ENCODE measurements at places on chromosomes 5 and 9.

DNA sequence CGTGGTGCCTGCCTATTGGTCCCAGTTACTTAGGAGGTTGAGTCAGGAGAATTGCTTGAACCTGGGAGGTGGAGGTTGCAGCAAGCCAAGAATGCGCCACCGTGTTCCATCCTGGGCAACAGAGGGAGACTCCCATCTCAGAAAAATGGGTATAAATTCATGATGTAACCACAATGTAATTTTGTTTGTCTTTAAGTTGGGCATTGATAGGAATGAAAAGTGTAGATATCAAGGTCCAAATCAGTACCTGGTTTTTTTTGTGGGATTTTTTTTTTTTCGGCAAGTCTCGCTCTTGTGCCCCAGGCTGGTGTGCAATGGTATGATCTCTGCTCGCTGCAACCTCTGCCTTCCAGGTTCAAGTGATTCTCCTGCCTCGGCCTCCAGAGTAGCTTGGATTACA is 7.4 kb downstream of the NPM1 start:
- DNase-seq, result no peak

DNA sequence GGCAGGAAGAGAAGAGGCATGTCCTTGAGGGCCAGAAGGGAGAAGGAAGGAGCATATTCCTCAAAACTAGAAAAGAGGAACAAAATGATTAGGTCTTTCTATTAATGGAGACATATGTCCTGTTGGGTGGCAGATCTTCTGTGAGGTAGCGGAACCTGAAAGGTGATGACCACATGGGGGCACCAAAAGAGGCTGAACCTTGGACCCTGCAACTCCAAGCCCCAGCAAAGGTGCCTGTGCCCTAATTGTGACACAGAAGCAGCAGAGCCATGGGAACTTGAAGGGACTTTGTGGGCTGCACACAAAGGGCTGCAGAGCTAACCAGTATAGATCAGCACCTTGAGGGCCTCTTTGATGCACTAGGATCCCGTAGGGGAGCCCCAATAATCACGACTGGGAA is 158.0 kb downstream of the BAAT start:
- DNase-seq, result no peak

DNA sequence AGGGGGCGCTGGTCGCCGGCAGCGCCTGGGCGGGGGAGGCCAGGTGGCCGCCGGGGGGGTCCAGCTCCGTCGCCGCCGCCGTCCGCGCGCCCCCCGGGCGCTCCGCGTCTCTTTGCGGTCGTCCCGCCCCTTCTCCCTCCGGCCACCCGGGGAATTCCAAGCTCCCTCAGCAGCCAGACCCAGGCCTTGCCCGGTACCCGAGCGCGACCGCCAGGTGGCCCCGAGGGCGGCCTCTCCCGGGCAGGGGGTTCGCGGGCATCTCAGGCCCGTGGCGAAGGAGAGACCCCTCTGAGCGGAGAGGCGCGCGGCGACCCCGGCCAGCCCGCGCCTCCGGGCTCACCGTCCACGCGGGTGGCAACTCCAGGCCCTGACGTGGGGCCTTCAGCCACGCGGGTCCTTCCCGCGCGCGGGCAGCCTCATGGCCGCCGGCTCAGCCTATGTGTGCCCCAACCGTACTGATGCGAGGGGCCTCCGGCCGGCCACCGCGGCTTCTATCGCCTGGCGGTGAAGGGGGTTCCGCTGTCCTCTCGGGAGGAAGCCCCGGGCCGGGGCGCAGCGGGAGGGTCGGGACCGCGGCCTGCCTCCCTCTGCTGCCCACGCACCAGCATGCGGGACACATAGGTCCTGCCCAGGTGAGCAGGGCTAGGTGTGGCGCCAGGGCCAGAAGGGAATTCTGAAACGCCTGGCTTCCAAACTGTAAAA is 529 bp upstream of the NRARP start:
- no peak for DNase-seq

DNA sequence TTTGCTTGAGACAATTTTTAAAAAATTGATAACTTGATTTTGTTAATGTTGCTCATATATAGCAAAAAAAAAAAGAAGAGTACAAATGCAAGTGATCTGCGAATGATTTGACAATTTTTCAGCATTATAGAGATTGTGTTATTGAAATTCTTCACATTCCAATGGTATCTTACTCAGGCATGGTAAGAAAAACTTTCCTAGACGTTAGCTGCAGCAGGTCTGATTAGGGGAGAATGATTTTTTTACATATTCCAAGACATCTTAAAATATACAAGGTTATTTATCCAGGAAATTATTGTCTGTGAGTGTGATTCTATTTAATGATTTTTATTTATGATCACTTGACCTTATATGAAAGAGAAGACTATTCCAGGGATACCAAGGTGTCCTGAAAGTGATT is 361.9 kb downstream of the MAT2B start:
- DNase-seq, result no peak

GRCh38 chr9:134268747-134269146 is 57.5 kb upstream of the RXRA start:
- DNase-seq, result no peak

DNA sequence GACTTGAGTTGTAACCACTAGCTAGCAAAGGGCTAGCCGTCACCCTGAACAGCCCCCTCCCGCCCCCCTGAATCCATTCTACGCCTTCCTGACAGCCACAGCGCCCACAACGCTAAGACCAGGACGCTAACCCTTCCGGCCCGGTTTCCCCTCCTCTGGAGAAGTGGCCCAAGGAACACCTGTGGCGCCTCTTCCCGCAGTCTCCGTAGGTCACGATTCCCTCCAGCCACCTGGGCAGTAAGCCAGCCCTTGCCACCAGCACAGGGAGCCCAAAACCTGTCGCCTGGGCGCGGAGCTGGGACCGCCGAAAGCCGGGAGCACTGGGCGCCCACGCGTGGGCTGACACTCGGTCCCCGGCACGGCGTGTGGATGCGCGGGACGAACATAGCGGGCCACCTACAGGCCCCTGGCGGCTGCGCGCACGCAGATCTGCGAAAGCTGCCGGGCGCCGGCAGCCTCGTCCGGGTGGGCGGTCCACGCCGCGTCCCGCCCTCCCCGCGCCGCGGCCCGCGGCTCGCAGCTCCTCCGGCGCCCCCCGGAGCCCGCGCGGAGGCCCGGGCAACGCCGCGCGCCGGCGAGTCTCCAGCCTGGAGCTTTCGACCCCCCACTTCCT is 596 bp downstream of the IRF1 start:
- DNase-seq, result peak; percentile 51

GRCh38 chr5:66307647-66308241 is 163.6 kb downstream of the SREK1 start:
- no peak for DNase-seq

- DNase-seq, result no peak
These were observed 397.6 kb upstream of the IRX1 start for GRCh38 chr5:3198074-3198449.

DNA sequence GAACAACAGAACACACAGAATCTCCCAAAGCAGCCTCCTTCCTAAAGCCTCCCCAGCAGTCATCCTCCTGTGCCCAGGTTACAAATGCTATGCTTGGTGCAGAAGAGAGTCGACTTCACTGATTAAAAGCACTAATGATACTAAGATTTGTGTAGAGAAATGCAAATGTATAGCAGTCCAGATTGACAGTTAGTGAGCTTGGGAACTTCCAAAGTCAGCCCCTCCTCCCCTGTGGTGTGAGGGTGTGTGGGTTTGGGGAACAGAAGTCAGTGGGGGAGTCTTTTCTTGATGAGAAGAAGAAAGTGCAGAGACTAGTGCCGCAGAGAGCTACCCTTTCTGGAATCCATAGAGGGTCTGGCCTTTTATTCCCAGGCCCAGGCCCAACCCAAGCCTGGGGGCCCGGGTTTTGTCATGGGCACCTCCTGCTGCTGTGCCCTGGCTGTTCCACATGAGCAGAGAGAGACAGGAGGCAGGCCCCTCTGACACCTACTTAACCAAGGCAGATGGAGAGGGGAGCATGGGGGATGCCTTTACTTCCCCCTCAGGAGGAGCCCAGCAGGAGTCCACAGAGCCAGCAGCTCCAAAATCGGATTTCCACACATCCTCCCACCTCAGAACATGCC is 173.3 kb downstream of the DENND1A start:
- DNase-seq, result no peak

GRCh38 chr9:127846443-127847177 is 7.8 kb downstream of the ENG start:
- no peak for DNase-seq

DNA sequence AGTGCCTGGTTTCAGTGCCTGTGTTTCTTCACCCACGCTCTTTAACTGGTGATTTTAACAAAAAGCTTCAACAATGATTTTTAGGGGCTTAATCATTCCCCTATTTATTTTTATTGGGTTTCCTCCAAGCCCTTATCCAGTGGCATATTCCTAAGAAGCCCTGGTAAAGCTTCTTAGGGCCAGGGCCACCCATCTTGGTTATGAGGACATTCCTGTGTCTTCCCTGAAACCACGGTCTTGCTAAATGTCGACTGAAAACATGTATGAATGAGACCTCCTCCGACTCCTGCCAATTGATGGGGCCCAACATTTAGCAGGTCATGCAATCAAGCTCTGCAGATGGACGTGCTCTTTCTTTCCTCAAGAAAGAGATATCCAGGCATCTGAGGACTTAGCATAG is 13.7 kb upstream of the CARTPT start:
- no peak for DNase-seq

GRCh38 chr9:108511307-108511706 is 344.5 kb downstream of the ACTL7B start:
- no peak for DNase-seq

- no peak for DNase-seq
These were observed 276.6 kb downstream of the MAST4 start for GRCh38 chr5:66872736-66873331.

DNA sequence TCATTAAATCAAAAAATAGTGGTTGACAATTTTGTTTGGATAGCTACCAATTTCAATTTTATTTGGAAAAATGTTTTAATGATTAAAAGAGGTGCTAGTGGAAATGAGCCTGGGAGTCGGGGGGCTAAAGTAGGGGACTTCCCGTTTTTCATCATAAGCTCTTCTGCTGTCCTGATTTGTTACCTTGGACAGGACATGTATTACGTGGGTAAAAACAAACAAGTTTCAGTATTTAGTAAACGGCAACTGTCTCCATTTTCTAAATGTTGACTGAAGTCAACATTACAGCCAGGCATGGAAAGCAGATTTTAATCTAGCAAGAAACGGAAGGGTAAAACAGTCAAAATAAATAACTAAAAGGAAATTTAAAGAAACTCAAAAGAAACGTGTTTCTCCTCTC is 212.3 kb upstream of the GRAMD2B start:
- no peak for DNase-seq

- DNase-seq, result no peak
These were observed 114.3 kb upstream of the DAP start for GRCh38 chr5:10875201-10875768.

DNA sequence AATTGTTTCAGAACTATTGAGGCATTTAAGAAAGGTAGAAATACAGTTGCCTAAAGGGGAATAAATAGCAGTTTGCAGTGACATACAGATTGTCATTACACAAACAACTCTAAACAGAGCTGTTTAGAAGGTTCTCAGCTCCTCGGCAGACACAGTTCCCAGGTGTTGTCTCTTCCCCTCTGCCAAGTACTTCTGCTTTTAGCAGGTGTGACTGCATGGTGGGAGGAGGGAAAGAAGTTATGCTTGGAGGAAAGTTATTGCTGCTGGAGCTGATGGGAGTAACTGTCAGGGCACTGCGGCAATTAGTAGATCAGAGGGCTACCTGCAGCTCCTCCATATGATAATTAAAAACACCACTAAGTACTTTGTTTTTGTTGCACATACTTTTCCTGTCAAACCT is 14.5 kb downstream of the EDIL3 start:
- no peak for DNase-seq

- no peak for DNase-seq
These were observed 5.8 kb upstream of the RECK start for GRCh38 chr9:36030871-36031270.

DNA sequence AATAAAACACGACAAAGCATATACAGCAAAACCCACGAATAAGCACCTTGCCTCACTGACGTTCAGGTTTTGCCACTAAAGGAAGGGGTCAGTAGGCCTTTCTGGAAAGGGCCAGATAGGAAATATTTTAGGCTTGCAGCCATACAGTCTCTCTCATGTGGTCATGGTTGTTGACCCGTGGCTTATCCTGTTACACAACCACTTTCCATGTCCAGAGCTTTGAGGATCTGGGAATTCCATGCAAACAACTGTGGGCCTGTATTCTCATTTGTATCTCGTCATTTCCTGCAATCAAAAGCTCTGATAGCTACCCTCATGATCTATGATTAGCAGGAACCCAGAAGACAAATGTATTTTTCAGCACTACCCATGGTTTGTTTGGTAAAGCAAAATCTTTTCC is 108.3 kb downstream of the DRD1 start:
- no peak for DNase-seq

GRCh38 chr9:27534131-27534530 is 4.5 kb upstream of the MOB3B start:
- DNase-seq, result no peak

GRCh38 chr5:14332038-14332631 is 189.0 kb downstream of the TRIO start:
- no peak for DNase-seq

DNA sequence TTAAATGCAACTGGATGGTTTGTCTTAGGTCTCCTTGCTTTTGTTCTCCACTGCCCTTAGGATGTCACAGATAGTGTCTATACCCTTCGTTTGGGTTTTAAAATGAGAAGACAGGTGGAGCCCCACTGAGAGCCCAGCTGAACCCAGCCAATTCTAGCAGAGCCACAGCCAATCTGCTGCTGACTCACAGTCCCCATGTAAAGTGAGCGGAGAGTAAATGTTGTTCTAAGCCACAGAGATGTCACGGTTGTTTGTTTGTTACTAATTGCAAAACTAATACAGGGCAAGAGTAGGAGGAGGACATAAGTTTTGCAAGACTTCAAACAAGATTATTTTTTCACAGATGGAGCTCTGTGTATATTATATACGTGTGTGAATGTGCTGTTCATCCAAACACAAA is 50.5 kb upstream of the AGXT2 start:
- DNase-seq, result no peak

DNA sequence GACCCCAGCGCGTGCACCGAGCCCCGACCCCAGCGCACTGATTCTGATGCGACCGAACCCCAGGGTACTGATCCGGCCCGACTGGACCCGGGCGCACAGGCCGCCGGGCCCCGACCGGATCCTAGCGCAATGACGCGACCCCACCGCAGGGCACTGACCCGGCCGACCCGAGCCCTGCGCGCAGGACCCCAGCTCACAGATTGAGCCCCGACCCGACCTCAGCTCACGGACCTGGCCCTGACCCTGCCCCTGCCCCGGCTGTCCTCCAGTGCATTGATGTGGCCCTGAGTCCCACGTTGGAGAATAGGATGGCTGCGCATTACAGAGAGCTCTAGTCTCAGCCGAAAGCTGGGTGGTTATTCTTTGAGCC is 438 bp downstream of the TRIP13 start:
- no peak for DNase-seq

GRCh38 chr5:129094924-129095899 is 663 bp downstream of the ISOC1 start:
- peak; percentile 31 for DNase-seq

- DNase-seq, result no peak
These were observed 1.0 kb downstream of the CSF1R start for GRCh38 chr5:150085191-150085912.

DNA sequence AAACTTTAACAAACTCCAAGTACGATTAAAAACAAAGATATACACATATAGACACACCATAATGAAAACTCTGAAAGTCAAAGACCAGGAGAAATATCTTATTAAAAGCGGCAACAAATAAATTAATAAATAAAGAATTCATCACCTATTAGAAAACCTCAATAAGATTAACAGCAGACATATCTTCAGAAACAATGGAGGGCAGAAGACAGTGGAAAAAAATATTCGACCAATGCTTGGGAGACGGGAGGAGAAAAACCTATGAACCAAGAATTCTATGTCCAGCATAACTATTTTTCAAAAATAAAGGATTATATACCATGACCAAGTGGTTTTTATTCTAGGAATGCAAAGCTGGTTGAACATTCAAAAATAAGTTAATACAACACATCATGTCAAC is 578.6 kb upstream of the CCNG1 start:
- DNase-seq, result no peak

Measured in effector memory CD8-positive, alpha-beta T cell (primary cell).